ENCODE measurements at places on chromosomes 4 and X.

DNA sequence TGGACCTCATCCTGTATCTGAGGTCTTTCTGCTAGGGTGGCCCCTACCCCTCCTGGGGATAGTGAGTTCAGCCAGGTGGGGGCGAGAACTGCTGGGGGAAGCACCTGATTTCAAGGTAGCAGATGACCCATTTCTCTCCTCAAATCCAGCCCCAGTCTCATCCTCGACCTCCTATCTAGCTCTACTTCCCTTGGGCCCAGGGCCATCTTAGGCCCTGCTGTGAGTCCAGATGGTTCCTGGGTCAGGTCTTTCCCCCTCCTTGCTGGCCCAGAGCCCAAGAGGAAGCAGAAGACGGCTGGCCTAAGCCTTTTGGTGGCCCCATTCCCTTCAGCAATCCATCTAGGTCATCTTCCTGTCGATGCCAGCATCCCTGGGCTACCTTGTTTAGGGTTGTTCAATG, 3.3 kb downstream of the CDK16 start:
- no peak for DNase-seq

DNA sequence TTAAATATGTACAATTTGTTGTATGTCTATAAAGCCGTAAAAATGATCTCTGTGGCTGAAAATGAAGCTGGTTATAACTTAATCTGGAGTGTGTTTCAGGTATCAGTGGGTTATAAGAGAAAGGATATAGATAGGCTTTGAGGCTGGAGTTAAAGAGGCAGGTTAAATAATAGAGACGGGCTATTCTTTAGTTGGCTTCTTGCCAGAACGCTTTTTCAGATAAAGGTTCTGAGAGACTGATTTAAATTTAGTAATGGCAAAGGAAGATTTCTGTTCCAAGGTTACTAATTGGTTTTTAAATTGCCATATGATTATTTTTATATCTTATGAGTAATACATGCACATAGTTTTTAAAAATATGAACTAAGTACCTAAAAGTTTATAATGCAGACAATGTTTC, 117.4 kb downstream of the AWAT2 start:
- no peak for DNase-seq

GRCh38 chr4:185782523-185782922, 29.5 kb downstream of the SORBS2 start:
- DNase-seq: no peak

GRCh38 chr4:84738622-84739021, 155.7 kb downstream of the CDS1 start:
- DNase-seq: no peak

DNA sequence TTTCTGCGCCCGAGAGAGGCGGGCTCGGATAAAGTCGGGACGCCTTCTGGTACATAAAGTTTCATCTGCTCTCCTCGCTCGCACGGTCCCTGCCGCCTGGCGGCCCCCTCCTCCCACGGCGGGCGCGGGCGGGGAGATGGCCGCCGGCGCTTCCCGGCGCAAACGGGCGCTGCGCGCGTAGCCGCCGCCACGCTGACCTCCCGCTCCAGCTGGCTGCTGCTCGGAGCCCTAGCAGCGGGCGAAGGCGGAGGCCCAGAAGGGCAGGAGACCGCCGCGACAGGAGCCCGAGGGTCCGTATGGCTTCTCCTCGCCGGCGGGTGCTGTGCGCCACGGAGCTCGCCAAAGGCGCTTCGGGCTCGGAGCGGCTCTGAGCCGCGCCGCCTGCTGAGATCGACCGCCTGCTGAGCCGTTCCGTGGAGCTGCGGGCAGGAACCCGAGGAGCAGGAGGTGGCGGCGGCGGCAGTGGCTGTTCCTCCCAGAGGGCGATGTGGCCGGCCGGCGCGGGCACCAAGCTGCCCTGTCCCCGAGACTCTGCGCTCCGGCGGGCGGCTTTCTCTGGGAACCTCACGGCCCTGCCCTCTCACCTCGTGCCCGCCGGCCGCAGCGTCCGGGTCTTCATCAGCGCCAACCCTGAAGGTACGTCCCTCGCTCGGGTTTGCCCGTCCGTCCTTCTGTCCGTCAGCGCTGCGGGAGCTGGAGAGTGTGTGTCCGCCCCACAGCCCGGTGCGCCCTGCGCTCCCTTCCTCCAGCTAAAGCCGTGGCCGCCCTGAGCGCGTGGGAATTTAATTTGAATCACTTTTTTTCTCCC, at the start of gene NWD2:
TSS of gene NWD2 (plus strand) at position 161 of the 808 bp plus-strand sequence. CDS start at position 486, 325 bp downstream.
- DNase-seq: no peak

- DNase-seq: no peak
Observed at GRCh38 chrX:147680251-147680650, 231.5 kb upstream of the FMR1 start.

- no peak for DNase-seq
Observed at GRCh38 chr4:102120846-102121245, 224.4 kb downstream of the SLC39A8 start.

DNA sequence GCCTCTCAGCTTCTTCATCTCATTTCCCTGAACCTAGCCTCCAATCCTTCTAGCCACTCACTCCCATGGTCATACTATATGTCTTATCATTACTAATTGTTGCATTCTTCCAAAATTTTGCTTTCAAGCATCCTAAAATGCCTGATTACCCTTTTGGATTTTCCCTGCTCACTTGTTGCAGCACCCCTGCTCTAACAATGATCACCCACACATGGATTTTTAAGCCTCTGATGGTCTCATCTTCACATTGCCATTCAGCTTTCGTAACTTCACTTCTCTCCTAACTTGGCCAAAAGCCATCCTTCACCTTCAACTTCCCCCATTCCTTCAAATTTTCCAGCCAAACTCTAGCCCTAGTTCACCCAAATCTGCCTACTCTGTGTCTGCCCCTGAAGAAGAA, 33.8 kb upstream of the MGST2 start:
- DNase-seq: no peak

DNA sequence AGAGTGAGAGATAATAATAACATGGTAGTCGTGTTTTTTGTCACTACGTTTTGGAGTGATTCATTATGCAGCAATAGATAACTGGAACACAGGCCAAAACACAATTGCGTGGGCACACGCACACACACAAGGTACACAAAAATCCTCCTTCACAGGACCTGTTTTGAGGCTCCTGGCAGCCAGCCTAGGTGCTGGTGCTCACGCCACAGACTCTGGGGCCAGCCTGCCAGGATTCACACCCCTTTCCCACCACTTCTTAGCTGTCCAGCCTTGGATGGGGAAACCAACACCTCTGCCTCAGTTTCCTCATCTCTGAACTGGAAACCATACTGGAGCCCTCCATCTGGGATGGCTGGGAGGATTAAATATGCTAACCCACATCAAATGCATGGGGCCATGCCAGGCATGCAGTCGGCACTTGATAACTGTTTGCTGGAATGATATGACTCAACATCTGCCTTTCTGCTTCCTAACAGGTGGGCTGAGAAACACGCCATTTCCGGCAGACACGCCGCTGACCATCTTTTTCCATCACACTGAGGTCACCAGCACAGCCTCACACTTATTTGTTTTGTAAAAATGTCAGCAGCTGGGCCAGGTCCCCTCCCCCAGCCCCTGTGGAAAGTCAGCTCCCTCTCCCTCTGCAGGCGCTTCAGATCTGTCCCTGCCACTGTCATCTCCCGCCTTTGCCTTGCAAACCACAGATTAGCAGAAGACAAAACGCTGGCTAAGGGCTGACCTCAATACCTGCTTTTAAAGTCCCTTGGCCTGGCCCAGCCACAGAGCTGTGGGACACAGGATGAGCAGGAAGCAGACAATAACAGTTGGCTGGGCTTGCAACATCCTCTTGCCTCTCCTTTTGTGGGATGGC, 237.5 kb downstream of the BCOR start:
- peak; percentile 69 for DNase-seq

DNA sequence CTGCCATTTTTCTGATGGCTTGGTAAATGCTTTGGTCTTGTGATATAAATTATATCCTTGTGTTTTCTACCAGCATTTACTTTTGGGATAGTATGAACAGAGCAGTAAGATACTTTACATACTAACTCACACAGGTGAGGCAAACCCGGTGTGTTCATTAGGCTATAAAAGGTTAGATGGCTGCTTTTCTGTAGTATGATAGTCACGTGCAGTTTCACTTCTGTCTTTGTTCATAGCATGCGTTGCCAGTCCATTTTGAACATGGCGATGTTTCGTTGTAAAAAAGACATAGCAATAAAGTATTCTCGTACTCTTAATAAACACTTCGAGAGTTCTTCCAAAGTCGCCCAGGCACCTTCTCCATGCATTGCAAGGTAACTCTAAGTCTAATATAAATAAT, 88.4 kb downstream of the KLHL8 start:
- DNase-seq: no peak

GRCh38 chr4:76607266-76607799, 172.3 kb downstream of the SHROOM3 start:
- no peak for DNase-seq

DNA sequence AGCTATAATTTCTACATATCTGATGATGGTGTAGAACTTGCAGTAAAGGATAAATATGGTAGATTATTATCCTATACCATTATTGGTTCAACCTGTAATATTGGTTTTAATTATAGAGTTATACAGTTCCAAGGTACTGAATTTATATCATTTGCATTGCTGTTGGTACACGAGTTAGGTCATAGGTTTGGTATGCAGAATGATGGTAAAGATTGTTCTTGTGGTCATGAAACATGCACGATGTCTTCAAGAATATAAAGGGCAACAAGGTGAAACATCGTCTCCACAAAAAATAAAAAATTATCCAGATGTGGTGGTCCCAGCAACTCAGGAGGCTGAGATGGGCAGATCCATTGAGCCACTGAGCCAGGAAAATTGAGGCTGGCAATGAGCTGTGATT, 99.6 kb downstream of the ADAM29 start:
- DNase-seq: no peak

DNA sequence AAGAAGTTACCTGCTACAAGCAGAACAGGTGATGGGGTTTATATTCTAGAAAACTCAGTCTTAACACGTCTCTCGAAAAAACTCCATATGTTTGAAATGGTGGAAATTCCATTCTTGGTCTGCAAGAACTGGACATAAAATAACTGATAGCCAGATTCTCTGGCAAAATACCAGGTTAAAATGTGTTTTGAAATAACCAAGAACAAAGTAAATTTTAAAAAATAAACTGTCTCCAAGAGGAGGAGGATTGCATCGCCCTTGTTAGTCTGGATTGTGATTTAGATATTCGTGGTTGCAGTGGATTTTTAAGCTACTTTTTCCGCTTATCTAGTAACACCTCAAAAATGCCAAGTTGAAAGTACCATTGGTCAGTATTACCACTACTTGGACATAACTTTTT, 40.8 kb downstream of the CENPU start:
- no peak for DNase-seq

DNA sequence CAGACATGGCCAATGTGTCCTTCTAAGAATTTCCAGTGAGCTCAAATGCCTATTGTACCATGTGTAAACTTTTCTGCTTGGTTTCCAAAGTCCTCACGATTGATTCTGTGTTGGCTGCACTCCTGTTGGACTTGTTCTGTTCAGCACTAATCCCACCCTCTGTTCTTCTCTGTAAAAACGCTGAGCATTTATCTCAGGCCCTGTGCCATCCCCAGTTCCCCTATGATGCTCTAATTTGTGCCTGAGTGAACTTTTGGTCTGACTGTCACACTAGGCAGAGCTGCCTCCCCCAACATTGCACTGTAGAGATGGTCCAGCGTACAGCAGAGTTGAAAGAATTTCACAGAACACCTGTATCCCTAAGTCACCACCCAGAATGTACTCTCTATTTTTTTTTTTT, 76.1 kb upstream of the STS start:
- no peak for DNase-seq

All from AML-193 (cell line).